Mesenteric fat pad (tissue), 1 donor: ENCODE measurements at places on chromosomes 5 and 9. TPM values are rescaled to one million over a fixed set of nuclear protein-coding genes. Genes with fewer than 3 reads are reported as not detected.

- no peak for DNase-seq
These were observed 1285.8 kb upstream of the CDH9 start for GRCh38 chr5:28324174-28324573.

- no peak for DNase-seq
These were observed 151.8 kb upstream of the VLDLR start for GRCh38 chr9:2469681-2470221.

- no peak for DNase-seq
These were observed 414.8 kb upstream of the CCNH start for GRCh38 chr5:87827539-87827938.

The RORB gene
- 0.06 TPM for total RNA-seq

GRCh38 chr5:38827525-38827924 lies 18.3 kb upstream of the OSMR start:
- no peak for DNase-seq

DNA sequence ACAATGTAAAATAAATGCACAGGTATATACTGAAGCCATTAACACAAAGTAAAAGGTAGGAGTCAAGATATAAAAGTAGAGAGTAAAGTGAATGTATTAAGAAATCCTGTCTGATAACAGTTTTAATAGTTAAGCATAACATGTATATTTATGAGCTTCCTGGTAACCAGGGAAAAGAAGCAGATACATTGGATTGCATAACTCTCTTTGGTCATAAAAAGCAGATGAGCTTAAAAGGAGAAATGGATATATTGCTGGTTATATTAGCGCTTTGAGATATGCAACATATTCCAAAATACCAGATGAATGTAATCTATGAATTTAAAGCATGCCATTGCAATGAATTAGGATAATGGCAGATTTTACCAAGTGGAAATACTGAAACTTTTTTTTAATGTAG lies 6.2 kb upstream of the TNFSF8 start:
- no peak for DNase-seq

GRCh38 chr9:35603506-35603985 lies 1.5 kb upstream of the TESK1 start:
- no peak for DNase-seq

The CBY3 gene
- total RNA-seq: not detected

The TRAF2 gene
- total RNA-seq: 8.8 TPM

DNA sequence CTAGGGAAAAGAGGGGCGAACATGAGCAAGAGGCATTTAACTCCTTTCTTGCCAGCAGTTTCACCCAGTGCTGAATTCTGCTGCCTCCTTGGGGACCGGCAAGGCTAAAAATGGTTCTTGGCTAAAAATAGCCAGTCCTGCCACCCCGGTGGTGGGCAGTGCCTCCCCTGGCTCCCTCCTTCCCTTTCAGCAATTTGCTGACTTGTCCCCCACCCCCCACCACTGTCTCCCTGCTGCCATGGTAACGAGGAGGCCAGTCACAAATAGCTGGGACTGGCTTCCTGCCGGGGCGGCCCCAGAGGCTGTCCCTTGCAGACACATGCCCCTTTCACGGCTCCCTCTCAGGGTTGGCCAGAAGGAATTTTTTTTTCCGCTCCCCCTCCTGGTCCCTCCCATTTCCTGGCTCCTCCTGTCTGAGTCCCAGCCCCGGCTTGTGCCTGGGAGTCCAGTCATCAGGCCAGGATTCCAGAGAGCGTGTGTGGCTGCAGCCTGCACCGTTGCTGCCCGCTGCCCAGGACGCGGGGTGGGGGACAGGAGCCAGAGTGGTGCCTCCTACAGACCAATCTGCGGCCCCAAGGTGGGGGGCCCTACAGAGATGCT lies 130.3 kb downstream of the RGS3 start:
- DNase-seq: no peak

The FAM240B gene
- total RNA-seq: not detected

The DBH gene
- total RNA-seq: not detected

The GNA14 gene
- total RNA-seq: 4.8 TPM

GRCh38 chr9:98576354-98576753 lies 132.4 kb downstream of the GABBR2 start:
- DNase-seq: no peak

DNA sequence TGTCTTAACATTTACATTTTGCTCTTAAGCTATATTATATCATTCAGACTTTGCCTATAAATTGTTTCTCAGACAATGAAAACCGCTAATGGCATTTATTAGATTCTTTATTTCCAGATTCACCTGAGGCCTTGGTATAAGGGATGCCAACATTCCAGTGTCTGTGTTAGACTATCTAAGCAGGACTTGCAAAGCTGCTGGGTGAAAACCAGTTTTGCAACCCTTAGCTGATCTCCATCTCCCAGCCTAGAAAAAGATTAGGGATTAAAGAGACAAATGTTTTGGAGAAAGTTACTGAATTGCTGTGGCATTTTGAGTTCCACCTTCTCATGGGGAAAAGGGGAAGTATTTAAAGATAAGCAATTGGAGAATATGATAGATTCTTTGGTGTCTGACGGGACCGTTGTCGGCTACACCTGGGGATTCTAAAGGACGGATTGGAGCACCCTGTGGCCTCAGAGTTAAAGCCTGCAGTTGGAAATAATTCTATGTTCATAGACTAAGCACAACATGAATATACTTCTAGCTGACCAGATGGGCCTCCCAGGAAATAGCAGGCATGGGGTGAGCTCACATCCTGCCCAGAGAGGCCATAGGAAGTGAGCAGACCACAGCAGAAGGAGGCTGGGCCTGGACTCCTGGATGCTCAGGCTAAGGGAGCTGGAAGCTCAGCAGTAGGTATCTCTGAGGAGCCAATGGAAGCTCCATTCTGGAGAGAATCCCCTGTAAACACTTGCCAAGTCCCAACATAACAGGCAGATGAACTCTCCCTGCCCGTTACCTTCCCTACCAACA lies 21.8 kb downstream of the ENTREP1 start:
- no peak for DNase-seq

DNA sequence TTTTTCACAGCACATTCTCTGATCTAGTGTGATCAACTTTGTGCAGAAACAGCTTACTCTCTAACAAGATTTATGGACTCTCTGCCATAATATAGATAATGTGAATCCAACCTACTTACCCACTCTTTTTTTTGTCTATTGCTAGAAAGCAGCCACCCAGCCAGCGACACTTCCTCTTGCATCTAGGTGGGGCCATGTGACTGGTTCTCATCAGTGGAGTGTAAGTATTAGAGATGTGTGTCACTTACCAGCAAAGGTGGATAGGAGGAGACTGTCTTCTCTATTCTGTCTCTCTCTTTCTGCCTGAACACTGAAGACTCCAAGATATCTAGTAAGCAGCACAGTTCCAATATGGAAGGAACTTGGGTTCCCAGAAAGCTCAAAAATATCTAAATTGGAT lies 174.8 kb downstream of the MCTP1 start:
- DNase-seq: no peak

DNA sequence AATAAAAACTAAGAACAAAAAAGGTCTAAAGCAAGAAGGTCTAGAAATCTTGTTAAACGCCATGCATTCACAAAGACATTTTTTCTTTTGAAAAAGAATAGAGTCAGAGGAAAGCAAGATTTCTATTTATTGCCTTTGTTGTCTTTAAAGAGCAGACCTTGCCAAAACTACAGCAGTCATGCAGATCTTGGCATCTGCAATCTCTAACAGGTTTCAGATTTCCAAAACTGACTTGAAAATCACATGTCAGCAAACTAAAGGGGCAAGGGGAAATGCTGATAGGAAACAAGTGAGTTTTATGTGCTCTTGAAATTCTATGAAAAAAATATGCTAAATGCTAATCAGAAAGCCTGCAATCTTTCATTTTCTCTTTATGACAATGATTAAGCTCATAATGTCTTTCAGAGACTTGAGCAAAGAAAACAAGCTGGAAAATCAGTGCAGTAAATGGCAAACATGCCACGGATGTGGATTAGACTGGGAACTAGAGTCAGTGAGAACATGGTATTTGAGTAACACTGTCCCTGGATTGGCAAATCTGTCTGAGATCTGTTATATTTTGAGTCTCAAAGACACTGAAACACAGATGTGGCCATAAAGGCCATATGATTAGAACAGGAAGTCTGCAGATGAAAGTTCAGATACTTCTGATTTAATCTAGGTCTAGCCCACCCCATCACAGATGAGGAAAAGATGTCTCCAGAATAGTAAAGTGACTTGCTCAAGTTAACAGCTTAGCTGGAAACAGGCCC lies 361.4 kb upstream of the RPS23 start:
- DNase-seq: no peak

DNA sequence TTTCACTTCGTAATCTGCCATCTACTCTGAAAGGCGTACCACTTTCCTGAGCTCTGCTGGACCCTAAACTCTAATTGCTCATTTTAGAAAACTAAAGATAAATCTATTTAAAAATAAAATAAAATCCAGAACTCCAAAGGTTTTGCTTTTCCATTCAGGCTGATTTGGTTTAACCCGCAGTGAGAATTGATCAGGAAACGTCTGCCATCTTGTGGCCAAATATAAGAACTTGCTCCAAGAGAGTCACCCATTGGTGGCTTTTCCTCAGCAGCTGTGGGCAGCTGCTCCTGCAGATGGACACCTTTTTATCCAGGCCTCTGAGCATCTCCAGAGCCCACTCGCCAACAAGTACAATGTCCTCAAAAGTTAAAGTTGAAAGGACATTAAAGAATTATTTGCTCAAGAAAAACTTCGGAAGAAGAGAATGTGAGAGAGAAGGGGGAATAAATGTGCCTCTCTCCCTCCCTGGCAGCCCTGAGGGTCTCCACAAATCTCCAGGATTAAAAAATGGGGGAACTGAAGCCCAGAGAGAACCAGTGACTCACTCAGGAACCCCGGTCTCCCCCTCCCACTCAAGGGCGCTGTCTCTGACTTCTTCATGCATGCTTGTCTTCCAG lies 4.1 kb downstream of the SAXO1 start:
- no peak for DNase-seq

- DNase-seq: no peak
These were observed 83.9 kb downstream of the PAPPA start for GRCh38 chr9:116237456-116237855.

The GLRA1 gene
- not detected for total RNA-seq

The GPR21 gene
- total RNA-seq: 2.0 TPM
